ENCODE measurements at places on chromosomes 2 and 18. TPM values are rescaled to one million over a fixed set of nuclear protein-coding genes. Genes with fewer than 3 reads are reported as not detected.

DNA sequence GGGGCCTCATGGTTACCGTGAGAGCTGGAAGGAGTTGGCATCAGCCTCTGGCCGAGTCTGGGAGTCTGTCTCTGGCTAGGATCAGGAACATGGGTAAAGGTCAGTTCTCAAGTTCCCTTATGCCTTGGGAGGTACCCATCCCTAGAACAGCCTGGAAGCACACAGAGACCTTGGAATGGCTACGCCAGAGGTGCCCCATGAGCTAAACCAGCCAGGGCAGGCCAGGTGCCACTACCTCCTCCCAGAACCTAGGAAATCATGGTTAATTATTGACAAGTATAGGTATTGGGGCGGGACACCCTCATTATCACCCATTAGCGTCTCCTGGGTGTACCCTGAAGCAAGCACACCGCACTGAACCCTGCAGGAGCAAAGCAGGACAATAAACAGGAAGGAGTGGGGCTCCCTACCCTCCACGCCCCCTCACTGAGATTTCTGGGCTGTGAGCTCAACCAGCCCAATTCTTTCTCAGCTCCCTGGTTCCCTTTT is 3.0 kb upstream of the ASPRV1 start:
- DNase-seq: no peak

DNA sequence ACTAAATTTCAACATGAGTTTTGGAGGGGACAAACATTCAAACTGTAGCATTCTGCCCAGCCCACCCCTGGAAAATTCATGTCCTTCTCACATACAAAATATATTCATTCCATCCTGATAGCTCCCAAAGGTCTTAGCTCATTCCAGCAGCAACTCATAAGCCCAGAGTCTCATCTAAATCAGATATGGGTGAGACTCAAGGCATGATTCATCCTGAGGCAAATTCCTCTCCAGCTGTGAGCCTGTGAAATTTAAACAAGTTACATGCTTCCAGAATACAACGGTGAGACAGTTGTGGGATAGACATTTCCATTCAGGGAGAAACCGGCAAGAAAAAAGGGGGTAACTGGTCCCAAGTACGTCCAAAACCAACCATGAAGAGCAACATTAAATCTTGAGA is 43.5 kb upstream of the FAHD2A start:
- no peak for DNase-seq

- no peak for DNase-seq
These were observed 7.2 kb upstream of the CTDSP1 start for GRCh38 chr2:218392459-218392858.

DNA sequence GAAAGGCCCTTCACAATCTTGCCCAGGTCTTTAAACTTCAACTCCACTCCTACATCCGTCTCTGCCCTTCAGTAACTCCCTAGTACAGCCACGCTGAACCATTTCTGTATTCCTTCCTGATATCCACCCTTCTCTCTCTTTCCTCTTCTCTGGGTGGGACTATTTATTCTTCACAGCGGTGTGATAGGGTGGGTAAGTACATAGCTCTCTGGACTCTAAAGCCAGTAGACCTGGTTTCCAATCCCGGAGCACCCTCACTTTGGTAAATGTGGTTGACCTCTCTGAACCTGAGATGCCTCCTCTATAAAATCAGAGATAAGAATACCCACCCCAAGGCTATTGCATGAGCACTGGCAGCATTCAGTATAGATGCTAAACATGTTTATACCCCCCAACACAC is 86.7 kb downstream of the ATL2 start:
- DNase-seq: peak; percentile 38

The IL37 gene
- not detected for total RNA-seq

The GREB1 gene
- 0.52 TPM for total RNA-seq

Data from myocyte (in vitro differentiated cells).